Activated naive CD4-positive, alpha-beta T cell treated with anti-CD3 and anti-CD28 coated beads, Interleukin-2, amount 50 U/mL, for 16 hours (primary cell): ENCODE measurements at places on chromosomes 1 and 21.

- DNase-seq: no peak
Measured at GRCh38 chr1:58919959-58920321, 136.1 kb upstream of the JUN start.

- DNase-seq: no peak
Measured at GRCh38 chr21:32975811-32976431, 49.8 kb upstream of the OLIG2 start.

- peak; percentile 59 for DNase-seq
Measured at GRCh38 chr1:110210604-110211495, 736 bp downstream of the KCNC4 start.

DNA sequence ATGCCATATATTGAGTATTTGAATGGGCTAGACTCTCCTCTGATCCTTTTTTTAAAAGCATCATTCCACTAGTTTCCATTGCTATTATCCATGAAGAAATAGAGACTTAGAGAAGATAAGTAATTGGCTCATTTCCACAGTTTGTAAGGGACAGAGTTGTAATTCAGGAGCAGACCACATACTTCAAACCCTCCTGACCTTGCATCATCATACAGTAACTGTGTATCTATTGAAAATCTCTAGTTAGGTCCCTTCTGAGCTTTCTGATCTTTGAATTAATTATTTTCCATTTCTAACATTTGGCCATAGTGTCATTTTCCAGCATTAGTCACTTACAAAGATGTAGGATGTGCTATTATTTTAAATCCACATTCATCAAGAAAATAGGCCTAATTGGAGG is 386.5 kb upstream of the ST6GALNAC5 start:
- DNase-seq: no peak

DNA sequence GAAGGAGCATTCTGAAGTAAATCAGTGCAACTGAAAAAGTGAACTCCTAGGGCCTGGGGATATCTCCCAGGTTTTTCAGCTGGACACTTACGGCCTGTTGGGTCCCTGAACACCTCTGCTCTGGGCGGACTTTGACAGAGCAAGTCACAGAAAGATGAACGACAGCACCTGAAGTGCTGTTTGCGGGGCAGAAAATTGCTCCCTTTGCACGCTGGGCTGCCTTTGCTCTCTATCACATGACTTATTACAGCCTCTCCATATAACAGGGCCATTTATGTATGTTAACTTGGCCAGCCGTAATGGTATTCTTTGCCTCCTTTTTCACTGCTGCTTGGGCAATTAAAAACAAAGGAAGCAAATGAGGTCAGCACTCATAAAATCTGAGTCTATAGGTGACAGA is 332.9 kb downstream of the BARHL2 start:
- DNase-seq: no peak

- DNase-seq: no peak
Measured at GRCh38 chr21:33238565-33239255, 9.0 kb downstream of the IFNAR2 start.

- no peak for DNase-seq
Measured at GRCh38 chr1:107499139-107499744, 358.4 kb downstream of the NTNG1 start.

GRCh38 chr1:119475866-119476439 is 31.1 kb upstream of the HSD3B1 start:
- peak; percentile 12 for DNase-seq

GRCh38 chr1:167562702-167563101 is 9.1 kb upstream of the CREG1 start:
- DNase-seq: no peak

DNA sequence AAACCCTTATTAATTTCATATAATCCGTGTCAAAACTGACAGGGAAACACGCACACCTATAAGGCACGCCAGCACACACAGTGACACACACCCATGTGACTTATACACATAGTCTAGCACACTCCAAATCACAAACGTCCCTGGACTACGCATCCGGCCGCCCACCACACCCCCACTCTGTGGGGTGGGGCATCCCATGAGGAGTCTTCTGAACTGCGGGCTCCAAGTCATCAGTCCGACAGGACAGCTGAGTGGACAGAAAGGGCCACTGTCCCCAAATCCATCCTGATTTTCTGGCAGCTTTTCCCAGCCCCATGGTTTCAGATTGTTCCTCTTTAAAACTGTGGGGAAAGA is 829 bp downstream of the PEA15 start:
- peak; percentile 54 for DNase-seq

DNA sequence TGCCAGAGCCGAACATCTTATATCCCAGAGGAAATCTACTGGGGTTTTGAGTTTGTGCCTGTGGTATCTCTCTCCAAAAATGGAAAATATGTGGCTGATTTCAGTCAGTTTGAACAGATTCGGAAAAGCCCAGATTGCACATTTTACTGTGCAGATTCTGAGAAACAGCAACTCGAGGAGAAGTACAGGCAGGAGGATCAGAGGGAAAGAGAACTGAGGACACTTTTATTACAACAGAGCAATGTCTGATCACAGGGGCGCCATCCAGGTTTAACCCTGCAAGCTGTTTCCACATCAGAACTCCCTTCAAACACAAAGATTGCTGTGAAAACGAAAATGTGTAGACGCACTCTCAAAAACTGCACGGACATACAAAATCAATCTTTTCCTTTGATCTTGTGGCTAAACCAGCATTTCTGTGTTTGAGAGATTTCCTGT is 43.4 kb downstream of the KCNJ15 start:
- no peak for DNase-seq

DNA sequence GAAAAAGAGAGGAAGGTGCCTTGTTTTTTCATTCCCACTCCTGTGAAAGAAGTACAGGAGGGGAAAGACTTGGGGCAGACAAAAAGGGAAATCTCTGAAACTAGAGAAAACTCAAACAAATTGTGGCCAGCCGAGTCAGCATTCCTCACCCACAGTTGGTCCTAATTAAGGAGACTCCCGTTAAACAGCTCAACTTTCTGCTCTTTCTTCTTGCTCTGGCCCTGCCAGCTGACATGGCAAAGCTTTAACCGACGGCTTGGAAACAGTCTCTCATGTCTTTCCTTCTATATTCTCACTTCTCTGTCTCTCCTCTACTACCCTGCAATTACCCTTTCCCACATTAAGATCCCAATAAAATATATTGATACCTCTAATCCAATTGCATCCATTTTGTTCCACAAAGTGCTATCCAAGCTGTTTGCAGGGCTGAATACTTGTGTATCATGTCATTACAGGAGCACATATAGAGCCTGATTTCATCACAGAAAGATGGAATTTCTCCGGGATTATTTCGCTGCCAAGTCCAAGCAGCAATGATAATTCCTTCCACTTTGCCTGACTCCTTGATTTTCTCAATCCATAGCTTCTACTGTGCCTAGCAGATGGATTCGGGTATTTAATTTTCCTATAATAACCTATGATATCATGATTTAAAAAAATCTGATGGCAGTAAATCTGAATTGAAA is 65.4 kb upstream of the IPO9 start:
- DNase-seq: no peak

- no peak for DNase-seq
Measured at GRCh38 chr1:47580451-47580995, 142.7 kb downstream of the FOXD2 start.

- no peak for DNase-seq
Measured at GRCh38 chr1:102586022-102586421, 522.3 kb downstream of the COL11A1 start.

GRCh38 chr21:42654913-42655795 is 1.7 kb downstream of the PDE9A start:
- peak; percentile 30 for DNase-seq

GRCh38 chr1:216750031-216750627 is 26.9 kb upstream of the ESRRG start:
- no peak for DNase-seq

- no peak for DNase-seq
Measured at GRCh38 chr1:217389895-217390294, 241.0 kb downstream of the GPATCH2 start.

DNA sequence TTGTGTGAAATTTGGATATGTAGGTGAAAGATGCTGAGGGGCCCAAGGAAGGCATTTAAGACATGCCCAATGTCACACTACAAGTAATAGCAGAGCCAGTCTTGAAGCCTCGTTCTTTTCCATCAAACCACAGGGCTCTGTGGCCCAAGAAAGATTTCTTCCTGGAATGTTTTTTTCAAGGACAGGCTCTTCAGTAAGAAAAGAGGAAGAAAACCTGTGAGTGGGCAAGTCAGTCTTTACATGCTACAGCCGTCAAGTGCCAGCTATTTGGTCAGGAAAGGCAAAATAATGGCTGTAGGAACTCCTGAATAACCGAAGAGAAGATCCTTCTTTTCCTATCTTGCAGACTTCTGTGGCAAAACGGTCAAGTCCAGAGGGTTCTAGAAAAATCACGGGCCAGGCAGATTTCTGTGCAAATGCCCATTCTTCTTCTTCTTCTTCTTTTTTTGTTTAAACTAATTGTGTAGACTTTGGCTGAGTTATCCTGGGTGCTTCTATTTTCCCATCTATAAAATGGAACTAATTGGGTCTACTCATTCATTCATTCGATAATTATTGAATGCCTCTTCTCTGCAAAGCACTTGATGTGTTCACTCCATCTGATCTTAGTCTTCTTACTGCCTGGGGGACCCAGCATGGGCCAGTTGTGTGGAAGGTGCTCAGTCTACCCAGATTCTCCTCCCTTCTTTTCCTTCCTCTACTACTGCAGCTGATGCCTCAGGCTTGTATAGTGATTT is 1.9 kb upstream of the ID3 start:
- DNase-seq: no peak

- no peak for DNase-seq
Measured at GRCh38 chr1:204041803-204042505, 31.0 kb upstream of the SOX13 start.

- no peak for DNase-seq
Measured at GRCh38 chr1:83493633-83494032, 505.3 kb downstream of the TTLL7 start.

- no peak for DNase-seq
Measured at GRCh38 chr21:39060485-39061083, 122.7 kb downstream of the PSMG1 start.

- DNase-seq: no peak
Measured at GRCh38 chr1:110465038-110465813, 14.3 kb downstream of the PROK1 start.

DNA sequence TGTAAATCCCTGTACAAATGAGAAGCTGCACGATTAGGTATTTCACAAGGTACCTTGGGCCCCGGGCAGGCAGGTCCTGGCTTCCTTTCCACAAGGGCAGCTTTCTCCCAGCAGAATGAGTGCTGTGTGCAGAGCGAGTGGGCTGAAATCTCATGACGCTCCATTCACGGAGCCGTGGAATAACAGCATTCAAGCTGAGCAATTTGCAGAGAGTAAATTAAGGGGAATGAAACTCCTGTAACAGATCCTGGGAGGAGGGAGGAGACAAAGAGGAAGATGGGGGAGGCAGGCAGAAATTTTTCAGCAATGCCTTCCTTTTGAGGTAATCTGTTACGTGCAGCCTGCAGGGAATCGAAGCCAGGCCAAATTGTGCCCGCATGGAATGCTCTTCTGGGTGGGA is 239.9 kb downstream of the TNR start:
- DNase-seq: no peak

- DNase-seq: no peak
Measured at GRCh38 chr21:33890187-33890586, 25.4 kb downstream of the ATP5PO start.

- no peak for DNase-seq
Measured at GRCh38 chr21:32137266-32137665, 141.6 kb downstream of the MIS18A start.

- DNase-seq: no peak
Measured at GRCh38 chr1:116902723-116903383, 6.9 kb upstream of the PTGFRN start.

- no peak for DNase-seq
Measured at GRCh38 chr1:59730759-59731478, 83.8 kb upstream of the HOOK1 start.

DNA sequence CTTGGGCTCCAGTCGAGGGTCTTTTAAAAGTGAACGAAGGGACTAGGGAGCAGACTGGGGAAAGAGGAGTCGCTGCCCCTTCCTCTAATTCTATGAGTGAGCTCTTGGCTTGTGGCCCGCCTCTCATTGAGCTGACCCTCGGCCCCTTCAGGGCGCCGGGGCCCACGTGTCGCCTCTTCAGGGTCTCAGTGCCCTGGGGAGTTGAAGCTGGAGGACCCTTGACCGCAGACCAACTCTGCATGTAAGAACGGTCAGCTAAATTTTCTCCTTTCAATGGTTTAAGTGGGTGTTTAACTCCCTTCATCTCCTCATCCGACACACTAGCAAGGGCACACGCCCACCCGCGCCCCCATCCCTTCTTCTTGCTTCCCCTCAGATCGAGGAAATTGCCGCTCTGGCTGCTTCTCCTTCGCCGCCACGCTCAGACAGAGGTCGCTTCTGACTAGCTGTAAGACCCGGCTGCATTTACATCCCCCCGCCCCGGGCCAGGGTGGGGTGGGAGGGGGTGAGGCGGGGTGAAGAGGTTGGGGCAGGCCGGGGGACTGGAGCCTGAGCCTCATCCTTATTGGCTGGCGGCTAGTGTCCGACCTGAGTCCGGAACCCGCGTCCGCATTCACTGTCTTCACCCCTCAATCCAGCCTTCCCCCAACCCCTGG is 10.9 kb downstream of the NR5A2 start:
- no peak for DNase-seq

- peak; percentile 44 for DNase-seq
Measured at GRCh38 chr1:111507411-111508201, 4.2 kb upstream of the ADORA3 start.

GRCh38 chr1:160520999-160521398 is 2.1 kb downstream of the SLAMF6 start:
- no peak for DNase-seq

GRCh38 chr21:38527737-38528136 is 29.5 kb upstream of the ERG start:
- DNase-seq: no peak

- DNase-seq: no peak
Measured at GRCh38 chr1:58287894-58288623, 258.5 kb downstream of the OMA1 start.

DNA sequence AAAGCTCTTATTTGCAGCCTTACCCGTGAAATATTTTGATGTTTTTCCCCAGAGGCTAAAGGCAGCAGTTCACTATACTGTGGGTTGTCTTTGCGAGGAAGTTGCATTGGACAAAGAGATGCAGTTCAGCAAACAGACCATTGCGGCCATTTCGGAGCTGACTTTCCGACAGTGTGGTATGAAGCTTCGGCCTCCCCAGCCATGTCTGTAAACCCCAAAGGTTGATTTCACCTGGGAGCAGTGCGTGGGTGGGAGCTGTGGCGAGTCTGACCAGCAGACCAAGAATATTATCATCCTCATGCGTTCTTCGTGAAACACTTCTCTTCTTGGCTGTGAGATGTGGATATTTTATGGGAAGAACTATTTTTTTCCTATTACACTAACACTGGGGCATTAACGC is 3.6 kb downstream of the CENPS start:
- no peak for DNase-seq

- no peak for DNase-seq
Measured at GRCh38 chr1:18284805-18285537, 177.4 kb downstream of the IGSF21 start.

- no peak for DNase-seq
Measured at GRCh38 chr21:37119421-37120218, 46.6 kb downstream of the TTC3 start.
